ENCODE measurements at places on chromosomes 1 and 21. TPM values are rescaled to one million over a fixed set of nuclear protein-coding genes. Genes with fewer than 3 reads are reported as not detected.

GRCh38 chr1:59718989-59719360 lies 95.8 kb upstream of the HOOK1 start:
- DNase-seq: no peak

GCSAML gene
- 0.18 TPM for total RNA-seq

GRCh38 chr1:185069202-185069772 lies 23.9 kb downstream of the RNF2 start:
- no peak for DNase-seq

DNA sequence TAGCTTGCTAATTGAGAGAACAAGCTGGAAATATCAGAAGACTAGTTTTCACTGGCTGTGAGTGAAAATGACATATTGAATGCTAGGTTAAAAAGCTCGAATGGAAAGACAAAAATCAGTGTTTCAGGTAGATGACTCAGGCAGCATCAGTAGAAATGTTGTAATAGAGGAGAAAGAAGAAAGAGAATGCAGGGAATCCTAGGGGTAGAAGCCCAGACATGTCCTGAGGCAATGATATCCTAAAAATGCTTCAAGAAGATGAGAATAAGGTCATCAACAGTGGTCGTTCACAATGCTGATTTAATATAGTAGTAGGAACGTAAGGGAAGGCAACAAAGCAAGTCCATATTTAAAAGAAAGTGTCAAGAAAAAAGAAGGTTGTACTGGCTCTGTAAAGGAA lies 96.7 kb upstream of the HP1BP3 start:
- no peak for DNase-seq

CYP4B1 gene
- 2.9 TPM for total RNA-seq

SMCP gene
- not detected for total RNA-seq

SMPDL3B gene
- 57.1 TPM for total RNA-seq

NR1I3 gene
- 0.53 TPM for total RNA-seq

DNA sequence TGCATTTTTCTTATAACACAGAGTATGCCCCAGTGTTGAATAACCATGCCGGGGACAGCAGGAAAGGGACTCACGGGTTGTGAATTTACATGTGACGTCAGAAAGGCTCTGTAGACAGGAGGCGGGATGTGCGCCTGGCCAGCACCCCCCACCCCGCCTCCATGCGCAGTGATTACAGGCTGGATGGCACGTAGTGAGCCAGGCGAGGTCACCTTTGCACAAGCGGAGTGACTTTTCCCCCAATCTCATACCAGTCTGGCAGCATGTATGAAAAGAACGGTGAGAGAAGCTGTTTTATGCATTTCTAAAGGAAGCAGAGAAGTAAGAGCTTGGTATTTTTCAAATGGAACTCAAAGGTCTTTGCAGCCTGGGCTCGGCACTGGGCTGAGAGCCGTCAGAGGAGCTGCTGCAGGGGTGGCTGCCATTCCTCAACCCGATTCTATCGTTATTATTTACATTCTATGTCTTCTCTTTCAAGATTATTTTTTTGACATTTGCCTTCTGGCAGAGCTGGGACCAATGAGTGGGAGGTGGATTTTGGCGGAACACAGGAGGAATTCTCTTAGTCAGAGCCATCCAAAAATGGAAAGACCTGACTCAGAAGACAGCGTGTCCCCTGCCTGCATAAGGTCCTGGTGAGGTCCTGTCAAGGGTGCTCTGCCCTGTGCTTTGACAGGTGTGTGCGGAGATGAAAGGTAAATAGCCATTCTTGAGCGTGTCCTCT lies 115.6 kb upstream of the SLC45A1 start:
- DNase-seq: peak; percentile 63
